Foreskin melanocyte (primary cell): ENCODE measurements at places on chromosomes 7 and 10.

GRCh38 chr10:74683621-74684364 lies 142.6 kb upstream of the KAT6B start:
- no peak for DNase-seq

DNA sequence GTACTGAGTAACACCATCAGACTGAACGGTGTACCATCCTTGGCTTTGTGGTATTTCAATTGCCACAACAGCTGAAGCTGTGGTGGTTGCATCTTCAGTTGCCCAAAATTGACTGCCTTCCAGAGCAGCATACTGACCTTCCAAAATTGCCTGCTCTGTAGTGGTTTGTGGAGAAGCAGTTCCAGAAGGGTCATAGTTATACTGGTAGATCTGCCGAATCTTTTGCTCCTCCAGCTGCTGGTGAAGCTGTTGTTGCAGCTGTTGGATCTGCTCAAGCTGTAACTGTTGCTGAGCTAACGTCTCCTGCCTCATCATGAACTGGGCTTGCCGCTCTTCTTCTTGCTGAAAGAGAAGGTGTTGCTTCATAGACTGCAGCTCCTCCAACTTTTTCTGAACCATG lies 212.2 kb downstream of the PCLO start:
- no peak for DNase-seq

- no peak for DNase-seq
Measured at GRCh38 chr7:154647625-154648024, 355.3 kb downstream of the PAXIP1 start.

DNA sequence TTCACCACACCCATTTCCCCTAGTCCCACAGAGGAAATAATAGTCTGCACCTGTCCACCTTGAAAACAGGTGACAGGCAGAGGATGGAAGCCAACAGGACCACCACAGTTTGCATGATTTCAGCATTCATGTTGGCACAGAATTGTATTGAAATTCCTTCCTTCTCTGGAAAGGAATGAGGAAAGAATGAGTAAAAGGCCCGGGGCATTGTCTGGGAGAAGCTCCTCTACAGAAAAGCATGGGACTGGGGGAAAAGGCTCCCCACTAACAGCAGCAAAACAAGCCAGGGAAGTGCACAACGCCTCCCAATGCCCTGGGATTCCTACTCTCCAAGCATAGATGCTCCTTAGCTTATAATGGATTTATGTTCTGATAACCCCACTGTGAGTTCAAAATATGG lies 28.5 kb upstream of the TOMM7 start:
- DNase-seq, result peak; percentile 71

- DNase-seq, result no peak
Measured at GRCh38 chr7:951881-952547, 2.5 kb downstream of the ADAP1 start.

GRCh38 chr7:24290004-24290641 lies 6.1 kb downstream of the NPY start:
- DNase-seq, result peak; percentile 48

DNA sequence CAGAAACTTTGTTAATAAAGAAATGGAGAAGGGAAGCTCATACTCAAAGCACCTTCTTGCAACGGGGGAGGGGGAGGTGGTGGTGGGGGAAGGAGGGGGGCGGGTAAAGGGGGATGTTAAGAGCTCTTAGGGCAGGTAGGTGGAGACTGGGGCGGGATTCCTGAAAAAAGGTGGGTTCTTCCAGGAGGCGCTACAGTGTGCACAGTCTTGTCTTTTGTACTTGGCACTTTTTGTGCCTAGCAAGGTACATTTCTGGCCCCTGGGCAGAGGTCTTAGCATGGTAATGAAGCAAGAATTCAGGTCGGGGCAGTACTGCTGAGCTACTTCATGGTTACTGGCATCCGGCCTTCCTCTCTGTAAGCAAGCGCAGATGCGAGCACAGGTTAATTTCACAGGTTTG lies 15.2 kb upstream of the LAMB4 start:
- DNase-seq, result no peak

DNA sequence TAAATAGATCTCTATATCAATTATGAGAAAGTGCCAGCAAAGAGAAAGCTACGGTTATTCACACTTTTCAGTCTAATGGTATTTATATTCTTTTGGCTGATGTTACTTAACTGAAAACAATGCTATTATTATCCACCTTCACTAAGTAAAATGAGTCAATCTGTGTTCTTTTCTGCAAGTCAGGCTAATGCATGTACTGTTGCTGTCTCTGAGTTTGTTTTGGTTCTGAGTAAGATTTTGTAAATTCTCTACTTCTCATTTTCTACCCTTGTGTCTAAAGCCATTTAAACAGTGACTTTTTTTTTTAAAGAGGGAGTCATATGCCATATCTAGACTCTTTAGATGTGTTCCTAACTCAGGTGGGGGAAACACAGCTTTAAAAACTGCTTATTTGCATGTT lies 7.5 kb downstream of the VWC2 start:
- DNase-seq, result no peak

GRCh38 chr7:146894927-146895326 lies 778.3 kb downstream of the CNTNAP2 start:
- DNase-seq, result no peak

DNA sequence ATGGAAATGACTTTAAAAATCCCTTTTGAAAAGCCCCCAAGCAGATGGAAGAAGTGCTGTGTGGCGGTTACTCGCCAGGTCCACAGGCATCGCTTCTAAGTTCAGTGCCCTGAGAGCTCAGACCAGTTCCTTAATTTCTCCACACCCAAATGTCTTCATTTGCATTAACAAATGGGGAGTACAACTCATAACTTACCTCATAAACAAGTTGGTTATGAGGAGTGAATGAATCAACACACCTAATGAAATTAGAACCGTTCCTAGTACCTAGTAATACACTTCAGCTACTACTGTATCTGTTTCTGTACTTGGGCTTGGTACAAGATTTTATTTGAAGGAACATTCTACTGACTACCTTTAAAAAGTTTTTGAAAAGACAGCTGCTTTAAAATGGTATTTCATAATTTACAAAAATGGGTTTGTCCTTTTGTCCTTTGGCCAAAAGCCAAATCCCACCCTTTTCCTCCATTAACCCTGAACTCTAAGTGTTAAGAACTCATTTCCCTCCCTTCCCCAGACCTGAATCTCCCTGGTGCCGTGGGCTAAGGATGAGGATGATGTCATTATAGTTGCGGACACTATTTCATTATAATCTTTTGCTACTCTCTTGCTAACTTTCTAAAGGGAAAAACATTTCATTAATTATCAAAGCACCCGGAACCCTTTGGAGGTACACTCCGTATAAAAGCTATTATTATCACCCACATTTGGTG lies 221.5 kb upstream of the CELF2 start:
- no peak for DNase-seq

DNA sequence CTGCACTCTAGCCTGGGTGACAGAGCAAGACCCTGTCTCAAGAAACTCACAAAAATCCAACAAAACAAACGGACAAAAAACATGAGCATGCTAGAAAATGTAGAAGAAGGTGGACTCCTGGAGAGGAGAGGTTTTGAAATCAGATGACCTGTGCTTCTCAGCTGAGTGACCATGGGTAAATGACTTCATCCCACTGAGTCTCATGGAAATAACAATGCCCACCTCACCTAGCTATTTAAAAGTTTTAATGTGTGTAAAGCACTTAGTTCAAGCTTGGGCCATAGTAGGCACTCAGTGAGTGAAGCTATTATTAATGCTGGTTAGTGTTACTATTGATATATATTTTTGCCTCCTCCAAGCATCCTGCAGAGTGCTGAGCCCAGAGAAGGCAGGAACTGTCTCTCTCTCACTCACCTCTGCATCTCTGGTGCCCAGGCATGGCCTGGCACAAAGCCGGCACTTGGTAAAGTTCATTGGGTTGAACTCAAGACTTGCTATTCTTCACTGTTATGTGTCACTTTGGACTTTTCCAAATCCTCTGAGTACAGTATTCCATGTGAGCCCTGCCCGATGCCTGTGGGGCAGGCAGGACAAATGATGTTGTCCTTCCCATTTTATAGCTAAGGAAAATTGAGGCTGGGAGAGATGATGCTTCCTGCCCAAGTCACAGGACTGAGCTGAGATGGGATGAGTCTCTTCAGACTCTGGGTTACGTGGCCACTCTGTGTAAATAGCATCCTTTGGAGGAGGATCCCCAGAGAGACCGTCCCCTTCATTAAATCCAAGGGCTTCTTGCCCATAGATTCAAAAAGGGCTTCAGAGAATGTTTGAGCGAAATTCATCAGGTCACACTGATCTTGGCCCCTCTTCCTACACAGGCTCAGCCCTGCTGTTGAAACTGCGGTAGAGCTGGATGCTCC lies 81.4 kb upstream of the EMX2 start:
- no peak for DNase-seq

DNA sequence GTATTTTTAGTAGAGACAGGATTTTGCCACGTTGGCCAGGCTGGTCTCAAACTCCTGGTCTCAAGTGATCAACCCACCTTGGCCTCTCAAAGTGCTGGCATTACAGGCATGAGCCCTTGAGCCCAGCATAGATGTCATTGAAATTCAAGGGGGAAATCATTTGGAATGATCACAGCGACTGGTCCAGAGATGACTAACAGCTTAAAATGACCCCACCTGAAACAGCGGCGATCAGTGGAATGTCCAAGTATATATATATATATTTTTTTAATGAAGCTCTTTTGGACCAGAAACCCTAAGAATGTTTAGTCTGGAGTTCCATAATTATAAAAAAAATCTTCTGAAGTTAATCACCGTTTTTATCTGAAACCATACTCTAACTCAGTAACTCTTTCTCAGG lies 12.5 kb upstream of the AKR1E2 start:
- no peak for DNase-seq

DNA sequence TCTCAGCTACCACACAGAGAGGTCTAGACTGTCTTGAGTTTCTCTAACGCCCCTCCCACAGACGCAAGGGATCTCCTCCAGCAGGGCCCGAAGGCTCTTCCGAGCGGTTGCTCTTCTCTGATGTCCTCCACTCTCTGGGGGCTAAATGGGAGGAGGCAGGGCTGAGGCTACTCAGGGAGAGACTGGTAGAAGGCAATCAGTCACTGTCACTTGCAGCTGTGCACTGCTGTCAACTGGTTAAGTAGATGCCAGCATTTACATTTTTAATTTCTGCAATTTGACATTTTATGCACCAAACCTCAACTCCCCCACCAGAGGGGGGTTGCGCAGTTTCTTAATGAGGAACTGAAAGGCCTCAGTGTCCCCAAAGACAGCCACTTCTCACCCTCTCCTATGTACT lies 442.8 kb downstream of the PLXNA4 start:
- DNase-seq, result no peak

GRCh38 chr10:48305905-48306264 lies 592 bp upstream of the MAPK8 start:
- DNase-seq, result no peak

DNA sequence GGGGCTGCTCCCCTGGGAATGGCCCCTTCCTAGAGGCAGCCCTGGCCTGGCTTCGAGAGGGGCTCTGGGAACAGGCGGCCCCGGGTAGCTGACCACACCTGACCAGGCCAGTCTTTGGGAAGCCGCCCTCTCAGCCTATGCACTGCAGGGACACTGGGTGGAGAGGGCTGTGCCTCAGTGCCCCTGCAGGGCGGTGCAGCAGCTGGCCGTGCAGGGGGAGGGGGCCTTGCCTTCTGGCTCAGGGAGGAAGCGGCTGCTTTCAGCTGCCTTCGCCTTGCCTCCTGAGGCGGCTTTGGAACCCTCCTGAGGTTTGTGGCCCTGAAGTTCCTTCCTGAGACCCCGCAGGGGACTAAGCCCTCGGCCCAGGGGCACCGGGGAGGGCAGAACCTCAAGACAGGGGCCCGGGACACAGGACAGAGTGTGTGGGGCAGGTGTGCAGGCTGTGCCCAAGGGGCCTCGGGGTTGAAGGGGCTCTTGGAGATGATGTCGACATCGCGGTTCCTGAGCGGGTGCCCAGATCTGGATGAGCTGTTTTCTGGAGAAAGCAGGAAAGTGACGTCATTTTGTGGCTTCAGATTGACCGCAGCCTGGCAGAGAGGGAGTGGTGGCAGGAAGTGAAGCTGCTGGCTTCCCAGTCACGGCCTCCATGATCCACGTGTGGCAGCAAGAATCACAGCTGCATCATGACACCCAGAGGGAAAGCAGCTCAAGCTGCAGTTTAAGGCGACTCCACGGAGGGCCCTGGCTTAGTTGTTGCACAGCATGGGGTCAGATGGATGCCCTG lies 17.7 kb downstream of the ADAM8 start:
- DNase-seq, result peak; percentile 96

DNA sequence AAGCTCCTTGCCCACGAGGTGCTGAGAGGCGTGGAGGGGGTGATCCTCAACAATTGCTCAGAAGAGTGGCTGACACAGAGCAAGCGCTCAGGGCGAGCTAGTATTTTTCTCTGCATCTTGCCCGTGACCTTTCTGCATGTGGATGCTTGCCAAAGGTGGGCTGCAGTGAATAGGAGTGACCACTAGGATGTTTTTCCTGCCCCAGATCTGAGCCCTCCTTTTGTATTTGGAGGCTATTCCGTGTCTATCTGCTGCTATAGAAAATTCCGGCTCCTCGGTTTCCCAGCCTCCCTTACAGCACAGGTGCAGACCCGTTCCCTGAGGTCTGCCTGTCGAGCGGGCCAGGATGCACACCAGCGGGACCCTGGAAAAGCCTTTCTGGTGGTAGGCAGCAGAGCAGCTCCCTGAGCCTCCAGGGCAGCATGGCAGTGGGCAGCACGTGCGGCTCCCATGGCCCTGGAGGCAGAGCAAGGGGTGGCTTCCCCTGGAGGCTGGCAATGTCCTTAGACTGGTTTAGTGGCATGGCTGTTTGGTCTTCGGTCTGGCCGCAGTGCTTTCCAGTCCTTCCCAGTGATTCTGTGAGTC lies 145.1 kb upstream of the PCBD1 start:
- no peak for DNase-seq

DNA sequence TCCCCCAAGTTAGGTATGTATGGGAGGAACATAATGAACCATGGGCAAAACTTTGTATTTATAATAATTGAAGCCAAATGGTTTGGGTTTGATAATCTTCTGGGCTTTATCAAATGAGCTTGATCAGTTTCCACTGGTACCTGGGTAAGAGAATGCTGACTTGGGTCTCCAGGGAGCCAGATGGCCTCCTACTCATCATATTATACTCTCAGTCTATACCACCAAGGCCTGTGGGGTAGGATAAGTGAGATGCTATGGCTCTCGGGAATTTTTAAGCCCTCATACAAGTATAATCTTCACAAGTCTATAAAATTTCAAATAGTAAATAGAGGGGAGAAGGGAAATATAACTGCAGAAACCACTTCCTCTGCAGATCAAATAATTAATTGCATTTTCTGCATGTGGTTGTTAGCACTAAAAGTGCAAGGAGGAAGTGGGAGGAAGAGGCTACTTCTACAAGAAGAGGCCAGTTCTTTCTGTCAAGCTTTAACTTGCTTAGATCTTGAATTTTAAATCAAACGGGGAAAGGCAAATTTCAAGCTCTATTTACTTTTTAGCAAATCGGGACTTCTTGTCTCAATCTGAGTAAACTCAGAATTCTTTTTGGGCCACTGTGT lies 349.0 kb downstream of the SORCS1 start:
- no peak for DNase-seq

DNA sequence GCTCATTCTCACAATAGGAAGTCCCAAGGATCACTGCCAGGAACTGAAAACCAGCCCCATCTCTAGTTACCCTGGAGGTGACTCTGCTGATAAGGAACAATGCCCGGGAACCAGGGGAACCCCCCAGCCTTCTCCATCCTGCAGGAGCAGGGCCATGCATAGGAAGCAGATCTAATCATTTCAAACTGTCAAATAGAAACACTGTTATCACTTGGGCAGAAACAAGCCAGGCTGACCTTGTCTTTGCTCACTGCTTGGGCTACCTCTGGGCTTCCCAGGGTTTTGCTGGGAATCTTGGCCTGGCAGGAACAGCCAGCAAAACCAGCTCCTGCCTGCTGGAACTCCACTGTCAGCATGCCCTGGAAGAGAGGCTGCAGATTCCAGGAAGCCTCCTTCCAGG lies 114.1 kb downstream of the RNF216 start:
- DNase-seq, result no peak
